ENCODE measurements at places on chromosomes 11 and 22.

GRCh38 chr11:78032090-78032489, 9.0 kb upstream of the KCTD14 start:
- no peak for DNase-seq

DNA sequence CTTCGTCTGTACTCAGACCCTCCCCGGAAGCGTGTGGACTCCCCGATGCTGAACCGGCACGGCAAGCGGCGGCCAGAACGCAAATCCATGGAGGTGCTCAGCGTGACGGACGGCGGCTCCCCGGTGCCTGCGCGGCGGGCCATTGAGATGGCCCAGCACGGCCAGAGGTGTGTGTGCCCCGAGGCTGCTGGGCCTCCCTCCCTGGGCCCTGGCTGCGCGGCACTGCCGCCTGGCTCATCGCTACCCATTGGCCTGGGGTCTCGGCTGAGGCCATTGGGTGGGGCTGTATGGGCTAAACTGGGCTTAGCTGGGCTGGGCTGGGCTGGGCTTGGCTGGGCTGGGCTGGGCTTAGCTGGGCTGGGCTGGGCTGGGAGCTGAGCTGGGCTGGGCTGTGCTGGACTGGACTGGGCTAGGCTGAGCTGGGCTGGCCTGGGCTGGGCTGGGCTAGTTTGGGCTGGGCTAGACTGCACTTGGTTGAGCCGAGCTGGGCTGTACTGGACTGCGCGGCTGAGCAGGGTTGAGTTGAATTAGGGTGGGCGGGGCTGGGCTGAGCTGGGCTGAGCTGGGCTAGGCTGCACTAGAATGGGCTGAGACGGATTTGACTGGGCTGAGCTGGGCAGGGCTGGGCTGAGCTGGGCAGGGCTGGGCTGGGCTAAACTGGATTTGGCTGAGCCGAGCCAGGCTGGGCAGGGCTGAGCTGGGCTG, 40.7 kb downstream of the MOB2 start:
- no peak for DNase-seq

DNA sequence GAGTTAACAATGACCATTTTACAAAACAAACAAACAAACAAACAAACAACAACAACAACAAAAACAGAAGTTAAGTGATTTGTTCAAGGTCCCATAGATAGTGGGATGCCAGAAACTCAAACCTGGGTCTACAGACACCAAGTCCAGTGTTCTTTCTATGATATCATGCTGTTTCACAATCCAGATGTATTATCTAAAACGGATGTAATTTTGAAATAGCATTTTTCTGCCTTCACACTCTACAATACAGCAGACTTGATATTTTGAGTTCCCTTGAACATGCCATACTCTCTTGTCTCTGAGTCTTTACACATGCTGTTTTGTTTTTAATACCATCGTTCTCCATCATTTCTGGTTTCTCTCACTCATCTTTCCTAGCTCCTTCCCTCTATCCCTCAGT, 104.5 kb downstream of the RELT start:
- DNase-seq = no peak

DNA sequence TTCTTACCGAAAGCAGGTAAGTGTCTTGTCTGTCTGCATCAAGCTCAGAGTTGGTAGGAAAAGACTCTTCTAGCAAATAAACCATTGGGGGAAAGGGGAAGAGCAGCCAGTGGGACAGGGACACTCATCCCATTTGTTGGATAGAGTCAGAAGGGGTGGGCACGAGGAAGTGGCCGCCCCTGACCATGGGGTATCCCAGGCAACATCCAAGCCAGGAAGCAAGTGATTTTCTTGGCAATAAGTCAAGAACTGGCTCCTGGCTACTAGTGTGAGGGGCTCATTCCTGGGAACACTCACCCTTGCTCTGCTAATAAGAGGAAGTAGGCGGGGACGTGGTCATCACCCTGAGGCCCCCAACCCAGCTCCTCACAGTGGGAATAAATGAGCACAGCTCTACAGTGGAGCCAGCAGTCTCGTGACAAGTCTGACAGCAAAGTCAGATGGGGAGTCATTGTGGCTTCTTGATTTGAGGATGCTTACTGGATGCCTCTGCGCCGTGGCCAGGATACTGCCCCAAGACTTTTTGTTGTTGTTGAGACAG, 6.7 kb downstream of the SLC25A18 start:
- no peak for DNase-seq

DNA sequence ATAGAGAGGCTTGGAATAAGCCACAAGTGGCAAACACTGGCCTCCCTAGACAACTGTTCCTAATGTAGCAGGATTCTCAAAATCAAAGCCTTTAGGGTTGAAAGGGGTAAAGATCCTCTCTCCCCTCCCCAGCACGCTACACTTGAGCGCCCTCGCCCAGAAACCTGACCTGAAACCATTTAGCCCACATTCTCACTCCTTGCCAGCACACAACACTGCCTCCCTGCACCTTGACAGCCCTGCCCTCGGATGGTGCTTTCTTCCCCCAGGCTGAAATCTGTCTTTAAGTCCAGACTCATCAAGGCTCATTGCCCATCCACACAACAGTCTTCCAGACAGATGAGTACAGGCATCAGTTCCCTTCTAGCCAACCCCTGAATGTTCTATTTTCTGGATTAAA, 26.5 kb downstream of the CWC15 start:
- DNase-seq = no peak

GRCh38 chr22:39428597-39429071, 28.2 kb upstream of the MGAT3 start:
- DNase-seq = no peak

GRCh38 chr22:44468973-44469372, 29.1 kb downstream of the RTL6 start:
- no peak for DNase-seq

DNA sequence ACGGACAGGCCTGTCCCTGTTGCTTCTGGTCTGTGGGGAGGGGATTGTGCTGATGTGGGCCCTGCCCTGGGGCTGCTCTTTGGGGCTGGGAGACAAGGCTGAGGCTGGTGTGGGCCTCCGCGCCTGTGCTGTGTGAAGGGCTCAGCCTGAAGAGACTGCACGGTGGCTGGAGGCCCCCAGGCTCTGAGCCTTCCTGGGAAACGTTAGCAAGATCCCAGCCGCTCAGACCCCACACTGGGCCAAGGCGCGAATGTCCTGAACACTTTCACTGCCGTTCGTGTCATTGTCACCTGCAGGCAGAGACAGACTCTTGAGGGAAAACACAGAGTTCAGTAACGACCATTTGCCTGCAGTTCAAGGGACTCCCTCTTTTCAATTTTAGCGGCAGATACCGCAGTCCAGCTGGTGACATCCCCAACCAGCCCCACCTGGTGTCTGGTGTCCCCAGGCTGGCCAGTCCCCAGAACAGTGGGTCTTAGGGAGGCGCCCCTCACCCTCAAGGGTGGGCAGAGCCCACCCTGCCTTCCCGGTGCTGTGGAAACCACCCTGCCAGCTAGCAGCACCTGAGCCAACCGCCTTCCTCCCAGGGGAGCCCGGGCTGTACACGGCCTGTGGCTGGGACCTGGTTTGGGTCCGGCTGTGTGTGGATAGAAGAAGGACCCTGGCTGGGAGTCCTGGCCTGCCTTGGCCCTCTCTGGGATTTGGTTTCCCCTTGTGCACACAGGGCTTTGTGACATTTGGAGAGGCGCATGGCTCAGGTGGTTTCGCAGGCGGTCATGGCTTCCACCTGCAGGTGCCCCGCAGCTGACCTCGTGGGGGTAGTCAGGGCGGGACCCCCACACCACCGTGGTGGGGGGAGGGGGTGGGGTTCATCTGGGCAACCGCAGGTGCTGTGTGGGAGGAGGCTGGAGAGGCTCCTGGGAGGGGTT, 5.7 kb downstream of the PANX2 start:
- no peak for DNase-seq

DNA sequence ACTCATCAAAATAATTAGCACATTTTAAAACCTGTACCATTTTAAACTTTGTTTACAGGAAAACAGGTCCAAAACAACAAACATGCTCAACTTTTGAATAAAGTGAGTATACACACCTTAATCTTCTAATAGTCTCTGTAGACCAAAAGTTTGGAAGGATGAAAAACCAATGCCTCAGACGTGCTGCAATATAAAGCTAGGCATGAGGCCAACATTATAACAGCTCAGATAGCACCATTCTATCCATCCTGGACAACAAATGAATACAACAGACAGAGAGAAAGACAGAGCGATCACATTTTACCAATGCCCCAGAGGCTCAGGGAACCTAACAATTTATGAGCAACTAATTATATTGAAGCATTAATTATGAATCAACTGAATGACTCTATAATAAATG, 77.0 kb downstream of the PAK1 start:
- DNase-seq = no peak

DNA sequence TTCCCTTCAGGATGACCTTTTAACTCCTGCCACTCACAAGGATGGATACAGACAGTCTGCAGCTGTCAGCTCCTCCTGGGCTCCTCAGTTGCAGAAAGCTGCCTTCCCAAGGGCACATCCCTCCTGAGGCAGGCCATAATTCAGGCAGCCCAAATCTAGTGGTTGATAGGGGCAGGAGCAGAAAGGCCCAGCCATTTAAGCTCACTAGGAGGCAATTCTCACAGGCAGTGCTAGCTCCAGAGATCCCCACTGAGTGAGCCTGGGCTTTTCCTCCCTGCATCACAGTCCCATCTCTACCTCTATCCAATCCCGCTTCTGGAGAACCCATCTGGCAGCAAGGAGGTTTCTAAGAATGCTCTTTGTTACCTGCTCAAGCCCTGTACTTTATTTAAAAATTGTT, 200.6 kb downstream of the ARHGAP42 start:
- no peak for DNase-seq

GRCh38 chr22:17451316-17451715, 82.1 kb downstream of the CECR2 start:
- no peak for DNase-seq

DNA sequence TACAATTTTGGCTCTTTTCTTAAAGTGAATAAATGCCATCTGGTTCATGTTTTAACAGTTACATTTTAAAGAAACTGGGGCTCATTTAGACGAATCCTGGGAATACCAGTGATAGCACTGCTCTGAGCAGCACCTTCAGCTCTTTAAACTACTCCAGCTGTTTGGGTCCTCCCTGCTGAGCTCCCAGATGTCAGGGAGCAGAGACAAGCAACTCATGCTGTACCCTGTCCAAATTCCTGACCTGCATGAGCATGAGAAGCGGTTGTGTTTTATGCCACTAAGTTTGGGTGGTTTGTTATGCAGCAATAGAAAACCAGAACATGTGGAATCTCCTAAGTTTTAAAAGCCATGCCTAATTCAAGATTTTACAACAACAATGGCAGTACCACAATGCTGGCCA, 90.0 kb downstream of the FDX1 start:
- DNase-seq = no peak

DNA sequence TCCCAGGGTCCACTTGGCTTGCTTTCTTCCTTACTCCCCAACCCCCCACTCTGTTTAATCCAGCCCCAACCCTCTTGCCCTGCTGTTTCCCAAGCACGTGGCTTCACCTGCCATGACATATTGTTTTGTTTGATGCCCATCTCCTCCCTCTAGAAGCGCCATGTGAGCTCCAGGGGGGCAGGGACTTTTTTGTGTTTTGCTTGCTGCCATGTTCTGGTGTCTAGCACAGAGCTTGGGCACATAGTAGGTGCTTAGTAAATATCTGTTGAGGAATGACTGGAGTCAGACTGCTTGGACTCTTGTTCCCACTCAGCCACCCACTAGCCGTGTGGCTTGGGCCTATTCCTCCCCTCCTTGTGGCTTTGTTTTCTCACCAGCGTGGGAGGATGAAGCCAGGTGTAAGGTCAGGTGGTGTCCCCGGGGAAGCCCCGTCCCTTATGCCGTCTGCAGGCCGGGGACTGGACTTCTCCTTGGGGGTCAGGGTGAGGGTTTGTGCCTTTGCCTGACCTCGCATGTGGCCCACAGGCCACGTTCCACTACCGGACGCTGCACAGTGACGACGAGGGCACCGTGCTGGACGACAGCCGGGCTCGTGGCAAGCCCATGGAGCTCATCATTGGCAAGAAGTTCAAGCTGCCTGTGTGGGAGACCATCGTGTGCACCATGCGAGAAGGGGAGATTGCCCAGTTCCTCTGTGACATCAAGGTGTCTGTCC, 3.8 kb downstream of the AIP start:
- DNase-seq = no peak

DNA sequence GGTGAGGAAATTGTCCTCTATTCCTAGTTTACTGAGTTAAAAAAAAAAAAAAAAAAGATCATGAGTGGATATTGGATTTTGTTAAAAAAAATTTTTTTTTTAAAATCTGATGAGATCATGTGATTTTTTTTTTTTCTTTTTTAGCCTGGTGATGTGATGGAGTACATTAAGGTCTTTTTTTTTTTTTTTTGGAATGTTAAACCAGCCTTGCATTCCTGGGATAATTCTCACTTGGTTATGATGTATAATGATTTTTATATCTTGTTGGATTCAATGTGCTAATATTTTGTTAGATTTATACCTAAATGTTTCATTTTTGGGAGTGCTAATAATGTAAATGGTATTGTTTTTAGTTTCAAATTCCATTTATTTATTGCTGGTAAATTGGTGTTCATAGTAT, 43.3 kb downstream of the DDX10 start:
- DNase-seq = no peak

GRCh38 chr11:126570489-126570888, 215.0 kb downstream of the ST3GAL4 start:
- DNase-seq = no peak

DNA sequence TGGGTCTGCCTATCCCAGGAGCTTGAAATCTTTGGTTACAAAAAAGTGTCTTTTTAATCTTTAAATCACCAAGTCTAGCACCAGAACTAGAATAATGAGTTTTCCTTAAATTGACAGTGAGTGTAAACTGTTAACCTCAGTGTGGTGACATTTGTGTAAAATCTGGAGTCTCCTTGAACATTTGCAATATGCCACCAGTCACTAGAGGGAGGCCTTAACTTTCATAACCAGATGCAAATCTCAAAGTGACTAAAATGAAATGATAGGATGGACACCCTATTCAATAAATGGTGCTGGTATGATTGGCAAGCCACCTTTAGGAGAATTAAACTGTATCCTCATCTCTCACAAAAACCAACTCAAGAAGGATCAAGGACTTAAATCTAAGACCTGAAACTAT, 8.3 kb upstream of the SCGB1D2 start:
- DNase-seq = no peak

- no peak for DNase-seq
These were observed 41.3 kb downstream of the XKR3 start for GRCh38 chr22:16783930-16784354.

DNA sequence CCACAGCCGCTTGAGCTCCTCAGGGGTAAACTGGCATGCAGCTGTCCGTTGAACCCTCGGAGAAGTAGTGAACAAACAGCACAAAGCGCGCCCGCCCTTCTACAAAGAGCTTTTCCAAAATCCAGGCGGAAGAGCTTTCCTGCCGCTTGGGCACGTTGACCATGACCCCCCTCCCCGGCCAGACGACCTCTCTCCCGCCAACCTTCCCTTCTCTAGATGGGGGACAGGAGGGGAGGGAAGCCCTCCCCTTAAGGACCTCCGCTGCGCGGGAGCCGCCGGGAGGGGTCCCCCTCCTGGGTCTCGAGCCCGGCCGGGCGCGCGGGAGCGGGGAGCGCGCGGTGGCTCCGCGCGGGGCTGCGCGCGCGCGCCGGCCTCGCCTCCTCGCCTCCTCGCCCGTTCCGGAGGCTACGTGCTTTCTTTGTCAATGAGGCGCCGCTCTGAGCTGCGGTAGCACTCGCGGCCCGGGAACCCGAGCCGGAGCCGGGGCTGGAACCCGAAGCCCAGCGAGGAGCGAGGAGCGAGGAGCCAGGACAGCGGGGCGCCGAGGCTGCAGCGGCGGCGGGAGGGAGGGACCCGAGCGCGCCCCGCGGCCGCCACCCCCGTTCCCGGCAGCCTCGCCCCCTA, 118.6 kb downstream of the HIPK3 start:
- DNase-seq = no peak

Data from stimulated activated CD4-positive, alpha-beta T cell treated with anti-CD3 and anti-CD28 coated beads, Interleukin-12 subunit alpha, Interleukin-12 subunit beta, amount 100 ng/mL, for 24 hours (primary cell).